ENCODE measurements at places on chromosomes 16 and 17.

DNA sequence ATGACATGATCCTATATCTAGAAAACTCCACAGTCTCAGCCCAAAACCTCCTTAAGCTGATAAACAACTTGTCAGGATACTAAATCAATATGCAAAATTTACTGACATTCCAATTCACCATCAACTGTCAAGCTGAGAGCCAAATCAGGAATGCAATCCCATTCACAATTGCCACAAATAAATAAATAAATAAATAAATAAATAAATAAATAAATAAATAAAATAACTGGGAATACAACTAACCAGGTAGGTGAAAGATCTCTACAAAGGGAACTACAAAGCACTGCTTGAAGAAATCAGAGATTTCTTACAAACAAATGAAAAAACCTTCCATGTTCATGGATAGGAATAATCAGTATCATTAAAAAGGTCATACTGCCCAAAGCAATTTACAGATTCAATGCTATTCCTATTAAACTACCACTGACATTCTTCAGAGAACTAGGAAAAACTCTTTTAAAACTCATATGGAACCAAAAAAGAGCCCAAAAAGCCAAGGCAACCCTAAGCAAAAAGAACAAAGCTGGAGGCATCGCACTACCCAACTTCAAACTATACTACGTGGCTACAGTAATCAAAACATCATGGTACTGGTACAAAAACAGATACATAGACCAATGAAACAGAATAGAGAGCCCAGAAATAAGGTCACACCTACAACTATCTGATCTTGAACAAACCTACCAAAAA is 37.7 kb downstream of the BRIP1 start:
- no peak for DNase-seq

GRCh38 chr17:34255841-34256240 is 756 bp downstream of the CCL2 start:
- no peak for DNase-seq

GRCh38 chr16:48271728-48272127 is 24.4 kb upstream of the ABCC11 start:
- no peak for DNase-seq

- DNase-seq: no peak
Measured at GRCh38 chr17:1496869-1497268, 4.4 kb upstream of the MYO1C start.

- DNase-seq: no peak
Measured at GRCh38 chr17:19768046-19768782, 20.1 kb upstream of the ALDH3A1 start.

- no peak for DNase-seq
Measured at GRCh38 chr17:48529683-48530009, 1.2 kb downstream of the HOXB1 start.
